T-helper 17 cell (primary cell): ENCODE measurements at places on chromosomes 1 and 21. TPM values are rescaled to one million over a fixed set of nuclear protein-coding genes. Genes with fewer than 3 reads are reported as not detected.

The TMEM51 gene
- total RNA-seq = not detected

GRCh38 chr1:5493851-5494311 lies 498.3 kb downstream of the NPHP4 start:
- H3K27ac ChIP-seq = no peak overlapping the region
- H3K36me3 ChIP-seq = no peaks in the 10 kb centered on the region
- DNase-seq = no peak
- H3K4me1 ChIP-seq = peaks cover 2% of the 10 kb centered on the region
- peaks cover 40% of the 10 kb centered on the region for H3K27me3 ChIP-seq

The DAB1 gene
- total RNA-seq = 13.6 TPM

DNA sequence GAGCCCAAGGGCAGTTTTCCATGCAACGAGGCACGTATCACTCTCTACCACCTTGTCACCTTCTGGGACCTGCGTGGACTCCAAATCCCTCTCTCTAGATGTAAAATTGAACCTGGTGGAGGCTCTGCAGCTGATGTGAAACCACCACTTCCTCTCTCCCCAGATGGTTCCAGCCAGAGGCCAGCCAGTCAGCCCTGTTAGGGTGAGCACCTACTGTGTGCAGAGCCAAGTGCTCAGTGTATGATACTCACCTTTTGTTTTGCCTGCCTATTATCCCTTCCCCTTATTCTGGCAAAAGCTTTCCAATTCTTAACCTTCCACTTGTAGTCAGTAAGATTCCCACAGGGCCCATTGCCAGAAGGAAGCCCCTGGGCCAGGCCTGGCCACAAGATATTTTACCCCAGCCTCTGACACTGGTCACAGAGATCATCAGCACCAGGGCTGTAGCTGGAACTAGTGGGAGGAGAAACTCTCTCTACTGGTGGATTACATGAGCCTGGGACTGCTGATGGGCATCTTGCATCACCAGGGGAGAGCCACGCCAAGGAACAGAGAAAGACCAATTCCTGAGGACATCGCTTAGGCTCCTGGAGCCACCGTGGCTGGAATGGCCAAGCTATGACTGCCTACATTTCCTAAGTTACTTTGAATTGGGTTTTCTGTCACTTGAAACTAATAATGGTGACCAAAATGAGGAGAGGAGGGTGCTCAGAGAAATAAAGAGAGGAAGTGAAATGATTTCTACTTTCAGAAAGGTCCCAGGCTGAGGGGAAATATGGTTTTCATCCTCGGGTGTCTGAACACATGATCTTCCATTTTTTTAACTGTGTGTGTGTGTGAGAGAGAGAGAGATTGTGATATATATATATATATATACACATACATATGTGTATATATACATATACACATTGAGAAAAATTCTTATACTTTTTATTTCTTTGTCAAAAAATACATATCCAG lies 26.6 kb upstream of the RD3 start:
- peaks cover 19% of the 10 kb centered on the region for H3K4me1 ChIP-seq
- DNase-seq = no peak
- H3K27ac ChIP-seq = no peak overlapping the region
- no peak overlapping the region for H3K4me3 ChIP-seq
- H3K27me3 ChIP-seq = peaks cover 12% of the 10 kb centered on the region

The LCE3E gene
- not detected for total RNA-seq

GRCh38 chr21:26246073-26246472 lies 75.5 kb upstream of the APP start:
- H3K27ac ChIP-seq = no peak overlapping the region
- H3K4me3 ChIP-seq = no peak overlapping the region
- H3K27me3 ChIP-seq = peaks cover 10% of the 10 kb centered on the region
